ENCODE measurements at places on chromosomes 11 and 22.

GRCh38 chr11:16859651-16860050, 121.2 kb downstream of the C11orf58 start:
- no peak for DNase-seq

DNA sequence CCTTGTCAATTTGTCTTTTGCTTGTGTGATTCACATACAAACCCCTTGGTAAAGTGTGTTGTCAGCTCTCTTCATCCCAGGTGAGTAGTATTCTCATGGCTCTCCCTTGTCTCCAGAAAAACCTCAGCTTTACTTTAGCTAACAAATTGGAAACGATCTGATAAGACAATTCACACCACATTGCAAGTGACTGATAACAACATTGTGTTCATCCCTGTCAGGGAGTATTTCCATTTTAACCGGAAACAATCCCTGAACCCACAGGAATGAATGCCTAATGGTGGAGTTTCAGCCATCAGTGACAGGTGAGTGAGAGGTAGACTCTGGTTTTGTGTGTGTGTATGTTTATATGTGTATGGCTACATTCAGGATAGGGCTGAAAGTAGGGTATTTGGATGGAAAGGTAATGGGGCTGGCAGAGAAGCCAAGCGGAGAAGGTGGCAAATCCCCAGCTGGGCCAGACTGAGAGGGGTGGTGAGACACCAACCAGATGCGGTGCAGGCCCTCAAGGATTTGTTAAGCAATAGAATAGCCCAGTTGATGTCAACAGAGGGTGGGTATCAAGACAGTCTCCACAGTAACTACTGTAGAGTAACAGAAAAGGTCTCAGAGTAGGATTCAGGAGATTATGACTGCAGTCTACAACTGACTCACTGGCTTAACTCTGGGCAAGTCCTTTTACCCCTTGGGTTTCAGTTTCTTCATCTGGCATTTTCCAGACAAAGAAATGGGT, 7.6 kb downstream of the LRRC51 start:
- no peak for DNase-seq

DNA sequence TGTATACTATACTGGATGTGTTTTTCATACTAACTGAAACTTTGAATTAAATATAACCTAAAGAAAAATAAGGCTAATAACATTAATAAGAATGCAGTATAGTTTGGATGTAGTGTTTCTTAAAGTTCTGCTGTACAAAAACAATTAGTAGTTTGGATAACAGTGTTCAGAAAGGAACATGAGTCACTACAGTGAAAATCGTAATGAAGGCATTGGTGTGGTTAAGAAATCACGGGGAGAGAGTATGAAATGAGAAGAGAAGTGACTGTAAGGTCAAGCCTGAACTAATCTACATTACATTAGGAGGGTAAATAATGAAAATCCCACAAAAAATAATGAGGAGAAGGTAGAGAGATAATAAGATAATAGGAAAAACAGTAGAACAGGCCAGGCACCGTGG, 726.6 kb upstream of the ARHGAP42 start:
- no peak for DNase-seq

DNA sequence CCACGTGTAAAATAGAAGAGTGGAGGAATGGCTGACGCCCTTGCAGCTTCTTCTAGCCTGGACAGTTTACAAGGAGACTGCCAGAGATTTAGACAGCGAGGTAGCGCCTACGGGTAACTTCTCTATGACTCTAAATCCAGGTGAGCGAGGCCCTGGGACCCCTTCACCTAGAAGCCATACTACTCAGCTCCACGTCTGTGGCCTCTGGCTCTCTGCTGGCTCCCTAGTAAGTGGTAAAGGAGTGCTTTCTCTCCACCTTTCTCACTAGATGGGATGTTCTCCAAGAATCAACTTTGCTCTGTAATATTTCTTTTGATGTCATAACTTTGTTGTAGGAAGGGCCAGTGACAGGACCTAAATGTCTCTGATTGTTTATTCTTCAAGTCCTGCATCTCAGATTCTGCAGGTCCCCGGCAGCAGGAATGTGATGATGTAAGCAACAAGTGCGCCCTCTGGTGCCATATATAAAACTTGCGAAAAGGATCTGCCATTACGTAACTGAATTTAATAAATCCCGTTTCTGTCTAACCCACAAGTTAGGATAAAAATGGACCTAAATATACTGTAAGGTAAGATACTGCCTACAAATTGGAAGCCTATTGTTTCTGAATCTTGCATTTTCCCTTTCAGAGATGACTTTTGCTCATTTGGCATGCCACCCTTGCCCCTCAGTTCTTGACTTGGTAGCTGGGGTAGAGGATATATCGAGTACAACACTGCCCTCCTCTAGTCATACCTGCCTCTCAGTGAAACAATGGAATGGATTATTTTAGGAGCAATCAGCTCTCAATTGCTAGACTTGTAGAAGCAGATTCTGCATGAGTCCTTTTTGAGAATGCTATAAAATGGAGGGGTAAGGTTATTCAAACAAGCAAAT, 11.0 kb upstream of the PTPN5 start:
- no peak for DNase-seq

DNA sequence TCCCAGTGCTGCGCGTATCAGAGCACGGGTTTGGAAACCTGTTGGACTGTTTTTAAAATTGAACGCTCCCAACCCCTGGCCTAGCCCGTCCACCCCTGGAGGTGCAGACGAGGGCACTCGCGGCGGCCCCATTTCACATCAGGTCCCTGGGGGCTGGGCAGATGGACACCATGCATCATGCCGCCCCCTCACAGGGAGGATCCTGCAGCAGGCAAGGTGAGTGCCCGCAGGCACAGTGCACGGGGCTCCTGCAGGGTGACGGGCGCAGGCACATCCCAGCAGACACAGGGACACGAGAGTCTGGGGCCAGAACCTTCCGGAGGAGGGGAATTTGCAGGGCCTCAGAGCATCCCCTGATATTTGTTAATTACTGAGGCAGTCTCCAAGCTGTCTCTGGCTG, 7.3 kb downstream of the ANO9 start:
- no peak for DNase-seq

- no peak for DNase-seq
Measured at GRCh38 chr11:57899378-57899777, 124.3 kb upstream of the OR9Q1 start.

DNA sequence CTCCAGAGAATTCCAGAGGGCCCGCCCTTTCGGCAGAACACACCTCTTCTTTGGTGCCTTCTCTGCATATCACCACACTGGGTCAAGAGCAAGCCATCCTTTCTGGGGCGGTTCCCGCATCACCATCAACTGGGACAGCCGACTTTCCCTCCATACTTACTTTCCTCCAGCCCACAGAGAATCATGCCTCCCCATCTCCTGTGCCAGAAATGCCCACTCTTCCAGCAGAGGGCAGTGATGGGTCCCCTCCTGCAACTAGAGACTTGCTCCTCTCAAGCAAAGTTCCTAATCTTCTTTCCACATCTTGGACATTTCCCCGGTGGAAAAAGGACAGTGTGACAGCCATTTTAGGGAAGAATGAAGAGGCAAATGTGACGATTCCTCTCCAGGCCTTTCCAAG, 157.7 kb downstream of the C11orf91 start:
- no peak for DNase-seq

DNA sequence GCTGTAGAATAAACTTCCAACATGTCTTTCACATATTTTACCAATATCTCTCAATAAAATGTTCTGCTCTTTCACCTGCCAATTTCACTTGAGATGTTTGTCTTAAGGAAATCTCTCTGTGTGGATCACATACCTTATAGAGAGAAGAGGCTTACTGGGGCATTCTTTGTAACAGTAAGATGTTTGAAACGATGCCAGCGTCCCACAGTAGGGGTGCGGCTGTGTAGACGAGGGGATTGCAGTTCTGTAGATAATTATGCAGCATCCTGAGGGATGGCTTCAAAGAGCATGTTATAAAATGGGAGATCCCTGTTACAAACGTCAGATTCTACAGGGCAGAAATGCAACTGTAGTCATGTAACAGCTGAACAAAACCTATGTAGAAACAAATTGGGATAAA, 200.0 kb downstream of the TBC1D22A start:
- no peak for DNase-seq

DNA sequence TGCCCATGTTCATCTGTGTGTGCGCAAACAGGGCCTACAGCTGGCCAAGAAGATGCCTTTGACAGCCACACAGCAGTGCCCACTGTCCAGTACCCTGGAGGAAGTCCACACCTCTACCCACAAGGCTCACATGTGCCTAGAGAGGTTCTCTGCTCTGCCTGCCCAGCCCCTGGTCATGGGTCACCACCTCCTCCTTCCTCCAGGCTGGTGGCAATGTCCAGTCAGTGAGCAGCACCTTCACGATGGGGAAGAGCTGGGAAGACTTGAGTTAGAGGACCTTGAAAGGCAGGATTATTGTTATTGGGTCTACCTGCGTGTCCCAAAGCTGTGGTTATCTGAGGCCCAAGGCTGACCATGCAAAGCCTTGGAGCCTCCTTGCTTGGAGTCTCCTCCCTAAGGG, 28.4 kb upstream of the TTC12 start:
- DNase-seq, result no peak

DNA sequence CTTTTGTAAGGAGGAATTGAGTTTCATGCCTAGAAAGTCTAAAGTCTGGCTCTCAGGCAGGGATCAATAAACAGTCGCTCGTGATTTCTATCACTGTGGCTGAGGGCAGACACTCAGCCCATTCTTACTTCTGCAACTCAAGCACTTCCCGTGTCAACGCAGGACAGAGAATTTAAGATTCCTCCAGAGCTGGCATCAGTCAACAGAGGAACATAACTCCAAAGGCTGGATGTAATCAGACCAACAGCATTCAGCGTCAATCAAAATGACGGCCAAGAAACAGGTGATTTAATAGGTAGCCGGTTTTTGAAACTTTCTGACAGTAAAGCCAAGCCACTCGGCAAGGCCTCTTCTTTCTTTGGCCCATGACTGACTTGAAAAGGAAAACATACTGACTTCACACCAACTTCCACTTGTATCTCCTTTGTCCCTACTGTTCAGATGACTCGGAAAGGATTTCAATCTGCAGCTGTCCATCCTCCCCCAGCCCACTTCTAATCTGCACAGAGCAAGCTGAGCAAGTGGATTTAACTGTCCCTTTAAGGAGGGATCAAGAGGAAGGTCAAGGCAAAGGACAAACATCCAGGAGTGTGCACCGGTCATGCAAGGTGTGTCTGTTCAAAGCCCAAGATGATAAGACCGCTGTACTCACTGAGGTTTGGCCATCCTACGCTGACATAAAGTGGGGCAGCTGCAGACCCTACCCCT, 9.5 kb downstream of the VPS37C start:
- no peak for DNase-seq

DNA sequence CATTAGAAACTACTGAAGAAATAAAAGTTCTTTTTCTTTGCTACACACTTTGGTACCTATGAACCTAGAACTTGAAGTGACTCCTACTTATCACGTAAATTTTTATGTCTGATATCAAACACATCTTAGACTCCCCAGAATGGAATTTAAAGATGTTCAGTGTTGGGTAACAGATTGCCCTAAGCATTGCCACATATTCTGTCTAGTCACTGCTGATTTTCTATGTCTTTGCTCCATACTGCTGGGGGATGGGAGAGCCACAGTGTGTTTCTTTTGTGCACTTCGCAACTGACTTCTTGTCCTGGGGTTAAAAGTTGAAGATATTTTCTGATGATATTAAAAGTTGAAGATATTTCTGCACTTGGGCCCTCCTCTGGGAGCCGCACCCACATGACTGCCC, 19.4 kb upstream of the MYO18B start:
- no peak for DNase-seq

- no peak for DNase-seq
Measured at GRCh38 chr11:76686261-76687079, 15.9 kb upstream of the LRRC32 start.

DNA sequence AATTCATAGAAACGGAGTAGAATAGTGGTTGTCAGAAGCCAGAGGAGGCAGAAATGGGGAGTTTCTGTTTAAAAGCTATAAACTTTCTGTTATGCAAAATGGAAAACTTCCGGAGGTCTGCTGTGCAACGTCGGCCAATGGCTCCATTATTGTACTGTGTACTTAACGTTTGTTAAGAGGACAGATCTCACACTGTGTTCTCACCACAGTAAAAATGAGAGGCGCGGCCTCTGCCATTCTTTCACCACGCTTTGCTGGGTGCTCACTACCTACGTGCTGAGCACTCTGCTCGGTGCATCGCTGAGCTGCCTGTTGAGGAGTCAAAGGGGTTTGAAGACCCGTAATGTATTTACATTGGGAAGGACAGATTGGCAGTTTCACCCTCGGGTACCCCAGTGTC, 218.8 kb upstream of the B3GAT1 start:
- no peak for DNase-seq

GRCh38 chr22:27456696-27457503, 344.7 kb downstream of the MN1 start:
- no peak for DNase-seq

DNA sequence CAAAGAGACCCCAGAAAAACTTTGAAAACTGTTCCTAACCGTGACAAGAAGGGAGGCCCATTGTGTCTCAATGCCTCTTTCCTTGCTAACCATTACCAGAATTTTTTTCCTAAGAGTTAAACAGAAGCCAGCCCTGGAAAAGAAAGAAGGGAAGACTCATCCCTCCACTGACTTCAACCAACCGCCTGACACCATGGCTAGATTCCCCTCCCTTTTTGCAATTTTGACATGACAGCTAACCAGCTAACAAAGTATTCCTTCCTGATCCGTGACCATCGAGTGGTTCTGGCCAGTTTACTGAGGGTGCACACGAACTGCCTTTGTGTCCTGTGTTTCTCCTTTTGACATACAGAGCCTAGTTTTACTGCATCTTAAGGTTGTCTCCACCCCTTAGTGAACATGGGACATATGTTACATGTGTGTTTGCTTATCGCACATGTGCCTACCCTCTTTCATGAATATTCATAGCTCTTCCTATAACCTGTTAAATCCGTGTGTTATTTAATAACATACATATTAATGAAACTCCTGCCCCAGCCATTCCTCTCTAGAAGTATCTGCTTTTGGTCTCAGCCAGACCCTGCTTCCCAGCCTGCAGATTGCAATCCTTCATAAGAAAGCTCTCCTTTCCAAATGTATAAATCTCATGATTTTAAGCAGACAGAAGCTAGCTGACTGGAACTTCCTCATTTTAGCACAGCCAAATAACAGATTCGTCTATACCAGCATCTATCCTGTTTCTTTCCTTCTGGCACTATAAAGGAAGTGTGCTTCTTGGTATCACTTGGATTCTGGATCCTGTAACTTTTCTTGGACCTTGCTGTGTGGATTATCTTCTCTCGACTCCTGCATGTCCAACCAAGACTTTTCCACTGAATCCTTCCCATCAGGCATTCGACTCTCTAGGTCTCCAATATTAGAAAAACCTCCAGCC, 37.8 kb downstream of the RASSF10 start:
- no peak for DNase-seq
